ENCODE measurements at places on chromosomes 13 and 19.

- DNase-seq = no peak
Observed at GRCh38 chr19:46133101-46133627, 8.7 kb upstream of the IGFL3 start.

- DNase-seq = no peak
Observed at GRCh38 chr19:28322491-28322890, 890.5 kb downstream of the UQCRFS1 start.

GRCh38 chr13:36571444-36571843 is 102.4 kb upstream of the SERTM1 start:
- DNase-seq = no peak

- DNase-seq = peak; percentile 56
Observed at GRCh38 chr19:13842291-13843103, 34.4 kb upstream of the NANOS3 start.

GRCh38 chr19:32877977-32878745 is 8.6 kb upstream of the SLC7A9 start:
- no peak for DNase-seq

- DNase-seq = no peak
Observed at GRCh38 chr19:5690955-5691821, 1.1 kb downstream of the RPL36 start.

DNA sequence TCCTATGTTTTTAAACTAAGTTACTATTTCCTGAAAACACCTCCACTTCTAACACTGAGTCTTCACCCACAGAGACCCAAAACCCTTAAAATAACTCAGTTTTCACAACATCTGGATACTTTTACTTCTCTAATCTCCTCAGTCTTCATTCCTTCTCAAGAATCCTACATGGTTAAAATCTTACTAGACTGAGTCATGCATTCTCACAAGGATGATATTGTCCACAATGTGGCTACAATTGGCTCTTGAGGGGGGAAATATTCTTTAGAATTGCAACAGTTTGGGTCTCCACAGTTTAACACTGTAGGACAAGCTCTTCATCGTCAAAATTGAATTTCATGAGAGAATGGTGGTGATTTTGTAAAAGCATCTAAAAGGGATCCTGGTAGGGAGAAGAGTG is 397.1 kb downstream of the SLITRK5 start:
- DNase-seq = no peak

DNA sequence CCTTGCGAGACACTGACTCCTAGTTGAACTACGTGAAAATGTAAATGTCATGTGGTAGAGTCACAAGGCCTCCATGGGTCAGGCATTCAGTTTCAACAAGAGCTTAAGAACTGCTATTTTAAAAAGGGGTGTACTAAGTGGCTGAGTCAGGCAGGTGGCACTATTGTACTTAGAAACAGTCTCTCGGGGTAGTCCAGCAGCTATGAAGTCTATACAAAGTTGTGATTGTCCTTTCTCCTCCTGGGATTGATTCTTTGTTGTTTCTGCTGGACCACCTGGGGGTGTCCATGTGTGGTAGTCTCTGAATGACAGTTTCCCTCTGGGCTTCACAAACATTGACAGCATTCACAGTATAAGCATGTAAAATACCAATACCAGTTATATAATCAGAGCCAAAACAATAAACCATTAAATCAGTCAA is 33.0 kb downstream of the UGGT2 start:
- DNase-seq = no peak

GRCh38 chr13:100514788-100515409 is 73.7 kb downstream of the GGACT start:
- peak; percentile 47 for DNase-seq

- DNase-seq = peak; percentile 52
Observed at GRCh38 chr19:2476451-2477140, 669 bp downstream of the GADD45B start.

DNA sequence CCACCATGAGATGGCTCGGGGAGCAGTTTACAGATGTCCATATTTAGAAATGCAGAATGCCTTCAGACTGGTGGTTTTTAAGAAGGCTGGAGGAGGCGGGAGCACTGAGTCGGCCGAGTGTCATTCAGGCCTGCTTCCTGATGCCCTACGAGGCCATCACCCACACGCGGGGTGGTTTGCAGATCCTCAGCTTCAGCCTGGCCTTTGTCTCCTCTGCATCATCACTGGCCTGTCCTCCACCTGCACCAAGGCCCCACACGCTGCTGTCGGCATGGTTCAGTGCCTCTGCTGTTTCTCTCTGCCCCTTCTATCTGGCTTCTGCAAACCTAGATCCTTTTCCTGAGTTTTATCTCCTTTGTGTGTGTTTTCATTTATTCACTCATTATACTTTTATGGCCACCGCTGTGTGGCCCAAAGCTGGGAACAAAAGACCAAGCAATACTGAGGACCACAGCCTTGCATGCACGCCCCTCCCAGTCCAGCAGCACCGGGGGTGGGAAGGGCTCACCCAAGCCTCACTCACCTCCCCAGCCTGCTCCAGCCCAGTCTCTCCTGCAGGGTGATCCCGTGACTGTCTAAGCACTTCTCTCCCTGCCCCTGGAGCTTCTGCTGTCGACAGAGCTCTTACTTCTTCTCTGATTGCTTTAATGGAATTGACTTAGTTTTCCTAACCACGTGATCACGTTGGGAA is 240.8 kb downstream of the TEX29 start:
- DNase-seq = no peak

GRCh38 chr19:9835507-9835949 is 410 bp downstream of the PIN1 start:
- no peak for DNase-seq

DNA sequence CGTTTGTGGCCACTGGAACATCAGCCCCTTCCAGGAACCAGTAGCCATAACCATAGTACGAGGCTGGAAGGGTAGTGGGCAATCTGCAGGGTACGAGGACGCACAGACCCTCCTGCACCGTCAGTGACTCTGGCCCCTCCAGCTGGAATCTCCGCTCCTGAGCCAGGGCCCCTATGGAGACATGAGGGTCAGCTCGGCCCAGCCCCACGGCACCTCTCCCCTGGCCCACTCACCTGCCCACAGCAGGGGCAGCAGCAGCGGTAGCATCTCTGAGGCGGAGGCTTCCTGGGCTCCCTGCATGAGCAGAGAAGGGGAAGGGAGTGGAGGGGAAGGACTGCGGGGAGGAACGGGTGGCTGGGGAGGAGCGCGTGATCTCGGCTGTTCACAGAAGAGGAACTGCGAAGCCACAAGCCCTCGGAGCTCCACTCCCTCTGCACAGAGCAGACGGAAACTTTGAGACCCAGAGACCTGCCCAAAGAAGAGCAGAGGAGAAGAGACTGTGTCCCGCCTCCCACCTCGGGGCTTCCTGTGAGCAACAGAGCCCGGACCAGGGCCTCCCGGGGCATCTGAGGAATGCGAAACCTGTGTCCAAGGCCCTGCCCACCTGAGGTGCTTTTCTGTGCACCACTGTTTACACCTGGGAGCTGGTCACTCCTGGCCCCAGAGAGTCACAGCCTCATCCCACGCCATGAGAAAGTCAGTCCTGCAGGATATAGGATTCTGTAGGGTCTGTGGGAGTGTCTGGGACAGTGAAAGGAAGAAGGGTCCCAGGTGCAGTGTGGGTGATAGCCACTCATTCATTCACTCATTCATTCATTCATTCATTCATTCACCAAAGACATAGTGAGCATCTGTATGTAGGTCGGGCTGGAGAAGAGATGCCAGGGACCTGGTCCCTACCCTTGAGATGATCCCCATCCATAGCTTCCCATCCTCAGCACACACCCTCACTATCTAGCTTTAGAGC is at the start of gene SIGLEC6:
Gene SIGLEC6, minus strand, starts transcription at position 322 of the 967 bp plus-strand sequence. Its CDS starts 22 bp downstream, at position 300.
- DNase-seq = no peak

GRCh38 chr19:39181500-39182173 is 15.1 kb upstream of the NCCRP1 start:
- no peak for DNase-seq

DNA sequence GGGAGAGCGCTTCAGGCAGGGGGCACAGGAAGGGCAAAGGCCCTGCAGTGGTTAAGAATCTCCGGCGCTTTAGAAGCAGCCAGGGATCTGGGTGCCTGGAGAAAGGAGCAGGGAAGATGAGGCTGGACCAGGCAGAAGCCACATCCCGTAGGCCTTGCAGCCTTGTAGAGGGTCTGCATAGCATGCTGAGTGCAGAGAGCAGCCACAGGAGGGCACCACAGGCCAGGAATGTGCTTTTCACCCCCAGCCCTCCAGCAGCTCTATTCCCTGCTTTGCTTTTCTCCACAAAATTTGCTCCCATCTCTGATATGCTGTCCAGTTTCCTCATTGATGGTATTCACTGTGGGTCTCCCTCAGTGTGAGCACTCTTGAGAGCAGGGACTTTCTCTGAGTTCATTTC is 5.7 kb downstream of the WDR62 start:
- no peak for DNase-seq

DNA sequence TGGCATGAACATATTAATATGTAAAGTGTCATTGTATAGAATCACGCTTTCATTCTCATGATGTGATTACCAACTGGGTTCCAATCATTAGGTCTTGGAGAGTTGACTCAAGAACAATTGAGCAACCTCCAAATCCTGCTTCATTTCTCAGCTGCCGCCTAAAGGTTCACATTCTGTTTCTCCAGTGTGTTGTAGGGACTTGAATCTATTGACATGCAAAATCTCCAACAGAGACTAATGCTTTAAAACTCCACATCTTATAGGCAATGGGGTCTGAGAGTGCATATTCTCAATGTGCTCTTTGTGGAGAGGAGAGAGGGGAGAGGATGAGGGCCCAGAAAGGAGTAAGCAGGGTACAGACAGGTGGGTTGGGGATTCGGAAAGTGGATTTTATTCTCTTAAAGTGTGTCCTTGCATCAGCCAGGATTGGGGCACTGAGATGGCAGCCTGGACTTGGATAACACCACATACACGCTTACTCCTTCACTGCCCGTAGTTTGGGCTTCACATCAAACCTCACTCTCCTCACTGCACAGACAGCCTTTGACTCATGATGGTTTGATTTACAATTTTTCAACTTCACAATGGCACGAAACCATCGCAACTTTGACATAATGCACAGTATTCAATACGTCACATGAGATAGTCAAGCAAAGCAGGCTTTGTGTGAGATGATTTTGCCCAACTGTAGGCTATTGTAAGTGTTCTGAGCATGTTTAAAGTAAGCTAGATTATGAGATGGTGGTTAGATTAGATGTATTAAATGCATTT is 241.3 kb upstream of the IRS2 start:
- DNase-seq = no peak

DNA sequence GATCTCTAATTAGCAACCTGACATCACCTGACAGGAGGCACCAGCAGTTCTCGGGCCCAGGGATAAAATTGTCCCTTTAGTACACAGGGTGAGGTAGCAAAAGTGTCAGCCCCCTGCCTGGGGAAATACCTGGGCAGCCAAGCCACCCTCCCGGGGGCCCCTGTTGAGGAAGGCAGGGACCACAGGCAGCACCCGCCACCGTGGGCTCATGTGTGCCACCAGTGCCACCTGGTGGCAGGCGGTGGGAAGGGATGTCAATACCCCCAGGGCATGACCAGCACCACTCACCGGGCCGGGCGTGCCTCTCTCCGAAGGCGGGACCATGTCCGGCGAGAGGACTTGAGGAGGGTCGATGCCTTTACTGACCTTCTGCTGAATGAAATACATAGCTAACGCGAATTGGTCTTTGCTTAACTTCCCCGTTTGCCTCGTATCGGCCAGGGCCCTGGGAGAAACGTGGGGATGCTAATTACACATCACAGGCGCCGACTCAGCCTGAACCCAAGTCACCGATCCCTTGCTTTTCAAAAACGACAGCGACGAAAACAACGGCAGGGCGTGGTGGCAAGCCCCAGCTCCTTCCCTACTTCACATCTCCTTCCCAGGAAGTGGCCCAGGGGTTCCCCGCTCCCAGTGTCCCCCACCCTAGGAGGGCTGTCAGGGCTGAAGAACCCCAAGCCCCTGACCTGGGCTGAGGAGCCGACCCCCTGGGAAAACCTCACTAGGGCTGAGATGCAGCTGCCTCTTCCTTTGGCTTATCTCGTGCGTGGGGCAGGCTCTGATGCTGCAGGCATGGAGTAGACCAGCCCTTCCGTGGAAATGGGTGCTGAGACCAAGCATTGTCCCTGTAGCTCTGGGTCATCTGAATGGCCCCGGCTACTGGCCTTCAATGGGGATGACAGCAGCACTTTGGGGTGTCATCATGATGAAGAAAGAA is 53.8 kb downstream of the EPS15L1 start:
- peak; percentile 41 for DNase-seq

DNA sequence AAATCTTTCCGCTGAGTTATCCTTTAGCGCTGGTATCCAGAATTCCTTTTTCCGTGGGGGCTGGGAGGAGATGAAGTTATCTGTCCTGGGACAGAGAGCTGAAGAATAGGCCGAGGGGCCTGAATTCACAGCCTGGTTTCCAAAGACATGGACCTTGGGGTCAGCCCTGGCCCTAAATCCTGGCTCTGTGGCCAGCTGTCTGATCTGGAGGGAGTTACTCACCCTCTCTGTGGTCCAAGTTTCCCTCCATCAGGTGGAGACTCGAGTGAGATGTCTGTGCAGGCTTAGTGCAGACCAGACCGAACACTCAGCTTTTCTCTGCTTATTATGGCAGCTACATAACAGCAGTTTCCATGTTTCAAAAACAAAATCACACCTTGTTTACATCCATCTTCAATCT is 59.6 kb downstream of the CDADC1 start:
- no peak for DNase-seq

GRCh38 chr13:43544011-43544410 is 242.8 kb downstream of the ENOX1 start:
- DNase-seq = no peak

- no peak for DNase-seq
Observed at GRCh38 chr19:23771761-23772674, 13.3 kb upstream of the ZNF681 start.

DNA sequence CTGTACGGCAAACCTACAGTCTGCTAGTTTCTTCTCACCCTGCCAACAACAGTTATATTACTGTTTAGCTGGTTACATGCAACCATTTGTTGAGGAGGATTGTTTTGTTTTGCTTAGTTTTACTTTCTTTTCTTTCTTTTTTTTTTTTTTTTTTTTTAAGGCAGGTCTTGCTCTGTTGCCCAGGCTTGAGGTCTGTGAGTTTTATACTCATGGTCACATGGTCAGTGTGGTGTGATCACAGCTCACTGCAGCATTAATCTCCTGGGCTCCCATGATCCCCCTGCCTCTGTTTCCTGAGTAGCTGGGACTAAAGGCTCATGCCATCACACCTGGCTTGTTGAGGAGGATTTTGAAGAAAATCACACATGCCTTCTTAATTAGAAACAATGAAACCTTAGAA is 505.6 kb downstream of the GPC5 start:
- no peak for DNase-seq

GRCh38 chr13:30479154-30479882 is 13.6 kb upstream of the HMGB1 start:
- DNase-seq = no peak

- DNase-seq = peak; percentile 81
Observed at GRCh38 chr19:45886427-45887199, 672 bp upstream of the IRF2BP1 start.
